ENCODE measurements at places on chromosomes 6 and 20.
A peak's percentile ranks its signal among the peaks of the same experiment; 100 is the strongest.

GRCh38 chr6:150296890-150297289, 71.9 kb upstream of the IYD start:
- no peak for DNase-seq

- DNase-seq, result no peak
These were observed 167.9 kb upstream of the MAN1A1 start for GRCh38 chr6:119517428-119517827.

DNA sequence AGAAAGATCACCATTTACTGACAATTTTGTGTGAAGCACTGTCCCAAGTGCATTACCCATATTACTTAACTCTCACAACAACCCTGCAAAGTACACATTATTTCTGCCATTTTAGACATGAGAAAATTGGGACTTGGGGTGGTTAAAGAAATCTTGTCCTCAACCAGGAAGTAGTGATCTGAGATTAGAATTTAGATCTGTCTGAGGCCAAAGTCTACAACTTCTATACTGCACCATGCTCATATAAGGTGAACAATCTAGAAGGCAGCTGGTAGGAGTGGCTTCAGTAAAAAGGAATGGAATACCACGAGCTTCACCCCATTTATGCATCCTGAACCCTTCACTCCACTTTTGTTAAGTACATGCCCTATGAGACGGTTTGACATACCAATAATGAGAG, 87.6 kb downstream of the QRSL1 start:
- DNase-seq, result no peak

DNA sequence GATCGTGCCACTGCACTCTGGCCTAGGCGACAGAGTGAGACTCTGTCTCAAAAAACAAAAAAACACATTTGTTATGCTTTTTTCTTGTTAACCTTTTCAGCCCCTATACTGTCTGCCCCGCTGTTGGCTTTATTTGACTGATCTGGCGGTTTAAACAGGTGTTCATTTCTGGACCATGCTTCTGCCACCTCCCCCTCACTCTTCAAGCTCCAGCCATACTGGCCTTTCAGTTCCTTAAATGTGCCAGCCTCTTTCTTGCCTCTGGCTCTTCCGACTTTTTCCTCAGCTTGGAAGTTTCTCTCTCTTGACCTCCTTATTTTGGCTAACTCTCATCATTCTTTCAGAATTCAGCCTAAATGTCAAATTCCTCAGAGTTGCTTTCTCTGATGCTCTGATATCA, 35.2 kb upstream of the TXLNB start:
- DNase-seq, result no peak

DNA sequence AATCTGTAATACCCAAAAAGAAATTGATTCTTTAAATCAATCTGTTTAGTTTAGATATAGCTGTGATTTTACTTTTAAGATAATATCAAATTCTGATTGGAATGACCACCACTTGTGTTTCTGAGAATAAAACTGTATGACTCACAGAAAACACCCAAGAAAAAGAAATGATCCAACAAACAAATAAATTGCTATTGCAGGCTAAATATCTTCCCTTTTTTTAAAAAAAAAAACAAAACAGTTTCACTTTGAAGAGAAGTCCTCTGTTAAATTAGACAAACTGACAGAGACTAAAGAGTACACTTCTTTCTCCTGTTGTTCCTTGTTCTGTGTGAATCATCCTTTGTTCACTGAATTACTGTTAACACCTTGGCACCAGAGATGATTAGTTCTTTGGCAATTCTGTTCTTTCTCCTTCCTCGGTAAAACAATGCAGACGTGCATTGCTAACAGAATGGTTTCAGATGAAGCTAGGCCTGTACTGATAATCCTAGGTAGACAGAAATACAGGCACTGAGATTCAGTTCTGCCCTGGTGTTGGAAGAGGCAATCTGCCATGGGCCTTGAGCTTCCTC, 895.2 kb upstream of the CITED2 start:
- no peak for DNase-seq

DNA sequence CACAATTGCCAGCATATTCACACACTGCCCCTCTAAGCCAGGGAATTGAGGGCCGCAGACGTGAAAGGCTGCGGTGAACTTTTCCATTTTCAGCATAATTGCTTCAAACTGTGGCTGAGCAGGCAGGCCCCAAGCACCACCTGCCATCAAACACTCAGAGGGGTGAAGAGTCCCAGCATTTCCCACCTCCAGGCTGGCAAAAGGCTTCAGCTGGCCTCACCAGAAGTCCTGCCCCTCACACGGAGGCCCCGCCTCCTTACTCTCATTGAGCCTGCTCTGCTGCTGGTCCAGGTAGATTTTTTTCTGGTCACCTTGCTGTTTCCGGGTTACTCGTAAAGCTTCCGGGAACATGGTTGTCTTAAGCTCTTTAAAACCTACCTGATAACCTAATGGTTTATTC, 52.0 kb upstream of the PRELID3B start:
- no peak for DNase-seq

DNA sequence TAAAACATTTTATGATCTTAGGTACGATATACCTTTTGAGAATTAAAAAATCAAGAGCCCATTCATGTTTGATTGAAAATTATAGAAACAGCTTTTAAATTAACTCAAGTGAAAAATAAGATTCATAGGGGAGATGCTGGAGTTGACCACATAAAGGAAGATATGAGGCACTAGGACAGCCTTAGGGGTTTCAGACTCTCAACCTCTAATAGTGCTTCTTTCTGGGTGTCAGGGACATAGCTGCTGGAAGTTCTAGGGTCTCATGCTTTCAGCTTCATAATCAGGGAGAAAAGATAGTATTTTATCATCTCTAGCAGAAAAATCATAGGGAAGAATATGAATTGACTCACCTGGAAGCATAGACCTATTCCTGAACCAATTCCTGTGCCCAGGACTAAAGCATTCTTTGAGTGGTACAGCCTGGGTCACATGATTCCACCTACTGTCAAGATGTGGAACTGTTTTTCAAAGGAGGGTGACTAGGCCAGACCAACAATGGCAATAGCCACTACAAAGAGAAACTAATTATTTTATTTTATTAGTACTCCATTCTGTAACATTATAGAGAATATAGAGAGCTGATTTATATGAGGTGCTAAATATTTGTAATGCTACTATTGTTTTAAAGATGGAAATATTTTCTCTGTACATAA, 27.8 kb upstream of the CENPW start:
- DNase-seq, result no peak

- DNase-seq, result no peak
These were observed 187.6 kb downstream of the SOX4 start for GRCh38 chr6:21781128-21781527.

- DNase-seq, result no peak
These were observed 17.5 kb upstream of the SIRPA start for GRCh38 chr20:1877609-1878200.

GRCh38 chr20:10982692-10983091, 308.9 kb upstream of the JAG1 start:
- DNase-seq, result no peak

DNA sequence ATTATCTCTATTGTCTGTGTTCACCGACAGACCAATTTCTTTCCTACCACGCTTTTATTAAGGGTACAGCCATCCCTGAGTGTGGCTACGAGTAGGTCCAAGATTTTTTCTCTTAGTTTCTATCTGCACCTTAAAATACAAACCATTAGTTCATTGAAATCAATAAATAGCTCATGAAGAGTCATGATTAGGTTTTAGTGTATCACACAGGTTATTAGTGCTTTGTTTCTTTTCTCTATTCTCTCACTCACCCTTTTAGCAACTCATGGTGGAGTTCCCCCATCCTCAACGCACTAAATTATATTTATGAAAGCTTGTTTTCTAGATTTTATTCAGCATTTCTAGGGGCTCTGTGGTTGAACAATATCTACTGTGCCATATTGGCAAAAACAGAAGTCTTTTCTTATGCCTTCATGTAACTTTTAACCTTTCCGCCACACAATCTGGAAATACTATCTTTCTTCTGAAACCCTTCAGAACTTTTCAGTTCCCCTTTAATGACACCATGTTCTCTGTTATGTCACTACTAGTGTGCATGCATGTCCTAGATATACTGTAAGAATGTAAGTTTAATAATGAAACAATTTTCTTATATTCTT, 128.2 kb upstream of the LAMA2 start:
- no peak for DNase-seq

GRCh38 chr6:37272834-37273566, 15.1 kb upstream of the TMEM217 start:
- no peak for DNase-seq

- no peak for DNase-seq
These were observed 816.9 kb downstream of the DHX35 start for GRCh38 chr20:39778847-39779604.

DNA sequence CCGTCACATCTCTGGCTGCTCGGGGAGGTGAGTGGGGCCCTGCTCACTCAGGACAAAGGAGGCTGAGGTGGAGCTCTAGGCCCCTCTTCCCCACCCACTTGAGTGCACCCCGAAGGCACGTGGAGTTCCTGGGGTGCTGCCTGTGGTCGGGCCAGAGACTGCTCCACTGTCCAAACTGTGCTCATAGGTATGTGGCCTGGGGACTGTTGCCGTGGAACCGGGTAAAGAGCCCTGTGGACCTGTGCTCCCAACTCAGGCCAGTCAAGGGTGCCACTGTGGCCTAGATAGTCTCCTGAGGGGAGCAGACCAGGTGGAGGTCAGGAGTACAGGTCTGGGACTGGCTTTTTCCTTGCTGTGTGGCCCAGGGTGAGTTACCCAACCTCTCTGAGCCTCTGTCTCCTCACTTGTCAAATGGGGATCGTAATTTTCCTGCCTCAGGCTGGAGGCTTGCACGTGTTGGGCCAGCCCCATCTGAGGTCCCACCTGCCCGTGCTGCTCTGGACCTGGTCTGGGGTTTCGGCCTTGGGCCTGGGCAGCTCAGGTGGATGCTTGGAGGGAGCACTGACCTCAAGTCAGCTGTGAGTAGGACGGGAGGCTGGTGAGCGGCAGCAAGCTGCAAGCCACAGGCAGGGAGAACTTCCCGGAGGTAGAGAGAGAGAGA, 12.4 kb upstream of the NPBWR2 start:
- no peak for DNase-seq

GRCh38 chr6:4664117-4664626, 112.0 kb upstream of the CDYL start:
- DNase-seq, result no peak

DNA sequence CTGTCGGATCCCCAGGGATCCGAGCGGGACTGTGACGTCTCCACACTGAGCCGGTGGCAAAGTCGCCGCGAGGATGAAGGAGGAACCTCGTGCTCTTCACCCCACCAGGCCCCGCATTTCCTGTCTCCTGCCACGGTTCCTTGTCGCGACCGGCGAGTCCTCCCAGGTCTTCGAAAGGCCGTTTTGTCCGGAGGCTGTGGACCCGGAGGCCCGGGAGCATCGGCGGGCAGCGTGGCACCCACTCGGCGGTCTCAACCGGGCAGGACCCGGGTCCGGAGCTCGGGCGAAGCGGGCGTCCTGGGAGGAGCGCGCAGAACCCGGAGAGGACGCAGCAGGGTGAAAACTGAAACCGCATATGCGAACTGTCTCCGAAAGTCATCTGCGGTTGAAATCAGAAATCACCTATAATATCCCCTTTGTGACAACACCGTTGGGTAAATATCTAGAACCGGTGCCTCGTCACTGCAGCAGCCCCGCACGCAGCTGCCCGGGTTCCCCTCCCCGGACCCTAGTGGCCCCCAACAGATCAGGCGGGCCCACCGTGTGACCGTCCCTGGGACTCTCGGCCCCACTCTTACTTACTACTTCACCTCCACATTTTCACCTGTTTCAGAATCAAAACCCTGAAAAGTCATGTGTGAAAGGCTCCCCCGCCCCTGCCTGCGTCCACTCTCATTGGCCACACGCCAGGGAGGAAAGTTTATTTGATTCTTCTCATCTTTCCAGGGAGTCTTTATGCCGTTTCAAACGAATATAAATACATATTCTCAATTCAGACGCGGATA, 3.1 kb upstream of the ULBP2 start:
- peak; percentile 45 for DNase-seq

GRCh38 chr6:71414486-71414885, 125.9 kb downstream of the OGFRL1 start:
- no peak for DNase-seq

DNA sequence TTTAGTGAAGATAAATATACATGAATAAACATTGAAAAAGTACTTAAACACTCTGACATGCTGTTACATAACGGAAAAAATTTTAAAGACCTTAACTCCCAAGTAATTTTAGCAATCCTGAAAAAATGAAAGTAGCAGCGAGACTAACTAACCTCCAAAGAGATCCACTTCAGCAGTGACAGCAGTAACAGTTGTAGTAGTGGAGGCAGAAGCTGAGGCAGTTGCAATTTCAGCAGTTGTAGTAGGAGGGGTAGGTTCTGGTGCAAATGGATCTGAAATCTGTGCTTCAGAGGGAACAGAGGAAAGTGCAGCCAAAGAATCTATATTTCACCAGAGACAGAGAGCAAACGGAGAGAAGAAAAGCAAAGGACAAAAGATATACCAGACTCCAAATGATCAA, 88.8 kb downstream of the PRSS35 start:
- no peak for DNase-seq

GRCh38 chr6:121794630-121795029, 359.2 kb downstream of the GJA1 start:
- DNase-seq, result no peak

DNA sequence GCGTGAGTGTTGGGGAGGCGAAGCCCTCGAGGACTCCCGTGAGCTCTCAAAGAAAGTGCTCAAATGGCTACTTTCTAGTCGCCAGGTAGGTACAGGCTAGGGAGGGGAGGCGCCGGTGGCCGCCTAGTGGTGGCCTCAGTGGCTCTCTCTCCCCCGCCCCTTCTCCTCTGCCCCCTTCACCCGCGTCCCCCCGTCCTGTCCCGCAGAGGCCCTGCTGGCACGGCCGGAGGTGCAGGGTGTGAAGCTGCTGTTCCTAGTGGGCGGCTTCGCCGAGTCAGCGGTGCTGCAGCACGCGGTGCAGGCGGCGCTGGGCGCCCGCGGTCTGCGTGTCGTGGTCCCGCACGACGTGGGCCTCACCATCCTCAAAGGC, 16.3 kb downstream of the ADISSP start:
- DNase-seq, result no peak

DNA sequence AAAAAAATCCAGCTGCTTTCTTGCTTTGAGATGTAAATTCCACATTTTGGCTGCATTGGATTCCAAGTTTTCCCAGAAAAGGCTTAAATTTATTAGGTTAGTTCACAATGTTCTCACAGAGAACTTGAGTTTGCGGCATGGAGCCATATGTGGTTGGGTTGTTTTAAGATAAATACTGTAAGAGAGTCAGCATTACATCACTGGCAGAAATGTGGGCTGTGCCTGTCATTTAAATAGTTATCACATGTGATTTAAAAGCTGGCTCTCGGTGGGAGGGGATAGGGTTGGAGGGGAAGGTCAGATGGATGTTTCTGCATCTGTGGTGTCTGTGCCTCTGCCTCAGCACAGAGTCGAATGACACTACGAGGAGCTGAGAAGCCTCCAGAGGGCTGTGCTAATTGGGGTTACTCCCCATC, 73.8 kb upstream of the SCP2D1 start:
- no peak for DNase-seq

- DNase-seq, result no peak
These were observed 66.3 kb downstream of the ATXN1 start for GRCh38 chr6:16694781-16695578.

DNA sequence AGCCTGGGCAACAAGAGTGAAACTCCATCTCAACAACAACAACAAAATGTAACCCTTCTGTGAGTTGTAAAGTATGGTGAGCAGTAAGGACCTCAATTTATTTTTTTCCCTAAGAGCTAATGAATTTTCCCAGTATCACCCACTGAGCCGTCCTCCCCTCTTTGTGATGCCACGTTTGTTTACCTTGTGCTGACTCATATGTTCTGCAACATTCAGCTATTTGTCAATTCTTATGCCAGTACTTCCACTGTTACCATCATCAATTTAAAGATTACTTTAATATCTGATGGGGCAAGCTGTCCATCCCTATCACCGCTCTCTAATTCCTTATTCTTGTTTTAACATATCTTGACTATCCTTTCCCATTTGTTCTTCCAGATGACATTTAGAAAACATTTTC, 37.5 kb downstream of the MAK start:
- DNase-seq, result no peak

Data from T-helper 1 cell (primary cell).